ENCODE measurements at places on chromosomes 7 and 10.

DNA sequence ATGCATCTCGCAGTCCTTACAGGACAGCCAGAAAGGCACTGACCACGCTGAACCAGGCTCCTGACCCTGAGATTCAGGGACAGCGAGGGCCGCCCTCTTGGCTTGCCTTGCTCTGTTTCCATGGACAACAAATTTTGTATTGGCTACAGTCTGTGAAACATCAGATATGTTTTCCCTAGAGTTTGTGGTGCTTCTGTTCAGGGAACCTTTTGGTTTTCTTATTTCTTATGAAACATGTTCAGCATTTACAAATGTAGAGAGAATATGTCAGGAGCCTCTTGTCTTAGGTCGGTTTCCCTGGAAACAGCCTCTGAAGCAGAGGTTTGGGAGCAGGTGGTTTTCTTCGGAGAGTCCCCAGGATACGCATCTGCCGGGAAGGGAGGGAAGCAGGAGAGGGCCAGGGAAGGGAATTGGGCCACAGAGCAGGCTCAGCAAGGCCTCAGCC, 260.1 kb downstream of the CCDC3 start:
- no peak for DNase-seq

DNA sequence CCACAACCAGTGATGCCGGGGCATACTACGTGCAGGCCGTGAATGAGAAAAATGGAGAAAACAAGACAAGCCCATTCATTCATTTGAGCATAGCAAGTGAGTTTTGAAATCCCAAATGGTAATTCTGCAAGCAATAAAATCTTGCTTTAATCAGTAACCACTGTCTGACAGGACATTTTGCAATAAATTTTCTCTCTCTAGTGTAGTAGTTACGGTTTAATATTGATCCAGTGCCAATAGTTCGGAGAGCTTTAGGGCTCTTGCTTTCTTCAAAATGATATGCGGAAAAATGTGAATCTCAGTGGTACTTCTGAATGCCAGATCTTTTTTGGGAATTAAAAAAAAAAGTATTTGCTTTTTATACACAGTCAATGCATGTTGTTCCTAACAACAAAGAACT, 520.4 kb downstream of the SDK1 start:
- no peak for DNase-seq

GRCh38 chr7:86025807-86026206, 617.9 kb upstream of the GRM3 start:
- DNase-seq: no peak

GRCh38 chr10:88477343-88478085, 105.6 kb downstream of the RNLS start:
- DNase-seq: no peak

- DNase-seq: no peak
Measured at GRCh38 chr10:48482207-48482606, 122.7 kb downstream of the ARHGAP22 start.

DNA sequence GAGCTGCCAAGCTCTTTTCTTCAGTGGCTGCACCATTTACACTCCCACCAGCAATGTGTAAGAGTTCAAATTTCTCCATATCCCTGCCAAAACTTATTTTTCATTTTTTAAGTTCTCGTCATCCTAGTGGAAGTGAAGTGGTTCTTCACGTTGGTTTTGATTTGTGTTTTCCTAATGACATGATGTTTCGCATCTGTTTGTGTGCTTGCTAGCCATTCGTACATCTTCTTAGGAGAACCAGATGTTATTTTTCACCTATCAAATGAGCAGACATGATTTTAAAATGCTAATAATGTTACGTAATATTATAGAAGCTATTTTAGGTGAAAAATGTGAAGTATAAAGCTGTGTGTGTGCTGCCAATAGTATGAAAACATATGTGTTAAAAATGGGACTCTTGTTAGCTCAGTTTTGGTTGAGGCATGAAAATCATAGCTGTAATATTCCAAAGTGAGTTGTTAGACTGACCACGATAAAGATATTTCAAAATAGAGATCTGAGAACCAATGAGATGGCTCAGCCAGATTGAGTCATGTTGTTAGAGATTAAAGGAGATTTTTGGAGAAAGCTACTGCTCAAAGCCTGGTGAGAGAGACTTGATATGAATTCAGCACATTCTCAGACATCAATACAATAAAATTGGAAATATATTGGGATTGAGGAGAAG, 25.9 kb upstream of the GALNT11 start:
- no peak for DNase-seq

GRCh38 chr7:111333010-111333409, 229.3 kb downstream of the IMMP2L start:
- no peak for DNase-seq

DNA sequence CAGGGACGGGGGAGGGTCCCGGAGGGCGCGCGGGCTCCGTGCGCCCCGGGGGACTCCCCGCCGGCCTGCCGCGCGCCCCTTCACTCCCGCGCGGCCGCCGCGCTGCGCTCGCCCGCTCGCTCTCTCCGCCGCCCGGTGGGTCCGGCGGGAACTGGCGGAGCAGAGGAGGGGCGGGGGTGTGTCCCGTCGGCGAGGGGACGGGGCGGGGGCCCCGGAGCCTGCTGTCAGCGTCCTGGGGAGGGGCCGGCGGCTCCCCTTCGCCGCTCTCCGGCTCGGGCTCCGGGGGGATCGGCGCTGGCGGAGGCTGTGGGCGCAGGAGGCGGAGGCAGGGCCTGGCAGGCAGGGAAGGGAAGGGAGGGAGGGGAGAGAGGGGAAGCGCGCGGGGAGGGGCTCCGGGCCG, at the start of gene SH3PXD2A:
TSS of gene SH3PXD2A (minus strand) at position 153 of the 400 bp plus-strand sequence. CDS start 310 bp downstream, outside the sequence.
- no peak for DNase-seq

DNA sequence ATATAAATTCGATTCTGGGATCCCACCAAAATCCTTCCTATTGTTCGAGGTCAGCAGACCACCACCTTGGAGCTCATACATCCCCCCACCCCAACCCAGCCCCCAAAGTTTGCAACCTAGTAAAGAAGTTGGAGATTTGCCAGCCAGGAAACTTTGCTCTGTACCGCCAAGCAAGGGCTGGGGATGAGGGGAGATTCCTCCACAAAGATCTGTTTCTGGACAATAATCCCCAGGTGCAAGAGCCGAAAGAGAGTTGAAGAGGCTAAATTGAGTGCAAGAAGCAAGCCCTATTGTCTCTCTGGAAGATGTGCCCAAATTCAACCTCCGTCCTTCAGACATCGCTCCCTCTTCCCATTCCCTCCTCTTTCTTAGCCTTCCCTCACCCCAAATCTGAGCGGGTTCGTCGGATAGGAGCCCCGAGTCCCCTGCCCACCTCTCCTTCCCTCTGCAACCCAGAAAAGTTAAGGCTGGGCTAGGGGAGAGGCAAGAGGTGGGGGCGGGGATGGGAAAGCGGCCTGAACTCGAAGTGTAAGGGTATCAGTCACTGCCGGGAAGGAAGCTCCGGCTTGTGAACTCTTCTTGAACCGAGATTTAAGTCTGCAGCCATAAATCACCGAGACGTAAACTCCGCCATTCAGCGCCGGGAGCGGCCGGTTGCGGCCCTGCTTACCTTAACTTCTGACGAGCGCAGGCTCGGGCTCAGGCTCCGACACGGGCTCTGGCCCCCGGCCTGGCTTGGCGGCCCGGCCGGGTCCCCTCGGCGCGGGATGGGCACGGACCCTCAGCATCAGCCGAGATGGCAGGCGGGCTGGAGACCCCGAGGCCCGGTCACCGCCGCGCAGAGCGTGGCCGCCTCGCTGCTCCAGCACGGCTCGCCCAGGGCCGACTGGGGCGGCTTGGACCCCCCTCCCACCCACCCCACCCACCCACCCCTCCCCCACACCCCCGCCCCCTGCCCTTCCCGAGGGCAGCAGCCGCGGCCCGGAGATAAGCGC, 10.8 kb upstream of the HOXA2 start:
- DNase-seq: no peak

DNA sequence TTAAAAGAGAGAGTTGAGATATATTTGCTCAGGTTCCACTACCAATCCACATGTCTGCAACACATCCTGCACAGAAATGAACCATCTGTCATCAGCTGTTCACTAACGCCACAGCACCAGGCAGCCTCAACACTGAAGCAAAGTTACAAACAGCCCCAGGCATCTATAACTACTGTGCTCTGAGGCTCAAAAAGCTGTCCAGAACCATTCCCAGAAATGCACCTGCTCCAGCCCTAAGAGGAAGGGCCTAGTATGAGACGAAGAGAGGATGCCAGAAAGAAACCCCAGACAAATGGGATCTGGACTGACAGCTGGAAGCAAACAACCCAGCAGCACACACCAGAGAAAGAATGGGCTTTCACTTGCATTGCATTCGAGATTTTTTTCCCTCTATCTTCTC, 159.3 kb downstream of the ELMO1 start:
- DNase-seq: no peak

DNA sequence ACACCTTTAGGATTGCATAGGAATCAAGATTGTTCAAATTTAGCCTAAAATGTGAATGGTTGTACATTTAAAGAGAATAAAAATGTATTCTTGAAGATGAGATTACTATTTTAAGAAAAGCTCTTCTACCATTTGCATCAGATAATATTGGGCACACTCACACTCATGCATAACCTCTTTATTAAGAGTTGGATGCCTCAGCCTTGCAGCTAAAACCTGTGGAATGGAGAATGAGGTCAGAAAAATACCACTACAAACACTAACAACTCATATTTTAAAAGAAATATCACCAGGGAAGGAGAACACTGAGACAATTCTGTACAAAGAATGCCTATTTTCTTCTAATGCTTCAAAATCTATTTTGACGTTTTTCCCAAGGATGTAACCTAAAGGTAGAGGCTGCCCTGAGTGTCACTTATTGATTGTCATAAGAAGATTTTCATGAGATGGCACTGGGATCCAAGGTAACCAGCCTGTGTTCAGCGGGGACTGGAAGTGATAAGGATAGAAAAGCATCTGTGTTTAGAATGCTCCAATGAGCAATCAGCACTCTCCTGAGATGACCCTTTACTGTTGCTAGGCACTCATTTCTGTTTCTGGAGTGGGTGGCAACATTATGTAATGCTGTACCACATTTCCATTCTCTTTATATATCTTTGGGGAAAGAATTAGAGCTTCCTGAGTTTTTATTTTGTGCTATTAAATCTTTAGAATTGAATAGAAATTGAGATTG, 26.6 kb downstream of the REEP3 start:
- DNase-seq: no peak

GRCh38 chr7:44977304-44977958, 1.4 kb downstream of the MYO1G start:
- DNase-seq: no peak

GRCh38 chr10:63723741-63724140, 202.5 kb downstream of the REEP3 start:
- DNase-seq: no peak

DNA sequence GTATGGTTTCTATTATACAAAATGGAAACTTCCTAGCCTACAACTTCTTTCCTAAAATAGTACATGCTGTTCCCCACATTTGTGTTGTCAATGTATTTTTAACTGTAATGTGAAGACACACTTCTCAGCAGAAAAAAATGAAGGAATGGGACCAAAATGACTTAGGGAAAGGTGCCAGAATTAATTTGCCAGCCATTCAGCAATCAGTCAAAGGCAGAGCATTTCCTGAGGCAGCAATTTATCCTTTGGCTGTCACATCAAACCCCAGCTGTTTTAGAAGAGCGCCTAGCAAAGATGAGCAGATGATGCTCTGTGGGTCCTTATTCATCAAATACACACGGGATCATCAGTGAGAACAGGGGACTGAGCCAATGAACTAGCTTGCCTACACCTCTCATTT, 592.5 kb downstream of the KCNMA1 start:
- DNase-seq: no peak

DNA sequence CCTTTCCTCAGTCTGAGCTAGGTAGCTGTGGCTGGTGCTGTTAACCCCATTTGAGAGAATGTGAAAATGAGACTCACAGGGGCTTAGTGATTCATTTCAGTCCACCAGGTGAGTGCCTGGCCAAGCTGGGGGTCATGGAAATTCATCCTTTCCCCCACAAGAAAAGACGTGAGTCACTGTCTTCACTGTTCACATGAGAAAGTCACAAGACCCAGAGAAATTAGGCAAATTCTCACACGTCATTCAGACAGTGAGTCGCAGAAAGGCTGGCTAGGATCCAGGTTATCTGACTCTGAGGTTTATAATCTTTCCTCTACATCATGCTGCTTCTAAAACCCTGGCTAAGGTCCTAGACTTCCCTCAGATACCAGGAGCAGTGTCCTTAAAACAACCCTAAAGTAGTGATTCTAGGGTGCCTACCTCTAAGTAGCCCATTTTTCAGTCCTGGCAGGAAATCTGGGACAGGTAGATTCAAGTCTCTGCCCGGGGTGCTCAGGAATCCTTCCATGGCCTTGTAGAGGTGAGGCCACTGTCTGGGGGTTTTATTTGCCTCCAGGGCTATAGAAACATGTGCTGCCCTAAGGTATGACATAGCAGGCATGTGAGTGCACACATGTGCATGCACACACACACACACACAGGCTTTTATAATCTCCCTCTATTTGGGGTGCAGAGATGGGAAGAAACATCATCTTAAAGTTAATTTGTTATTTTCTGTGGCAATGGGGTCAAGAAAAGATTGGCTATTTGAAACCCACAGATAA, 427.9 kb upstream of the CELF2 start:
- DNase-seq: no peak

- DNase-seq: no peak
Measured at GRCh38 chr7:43956027-43956426, 29.8 kb downstream of the UBE2D4 start.

GRCh38 chr10:103086799-103087198, 106.3 kb downstream of the NT5C2 start:
- no peak for DNase-seq
